Neural crest cell (in vitro differentiated cells): ENCODE measurements at places on chromosomes 1 and 21. TPM values are rescaled to one million over a fixed set of nuclear protein-coding genes. Genes with fewer than 3 reads are reported as not detected.

The PLA2G2A gene
- total RNA-seq = not detected in 2 replicates

GRCh38 chr1:210407207-210407886 is 78.6 kb downstream of the HHAT start:
- DNase-seq = peak; percentile 79

DNA sequence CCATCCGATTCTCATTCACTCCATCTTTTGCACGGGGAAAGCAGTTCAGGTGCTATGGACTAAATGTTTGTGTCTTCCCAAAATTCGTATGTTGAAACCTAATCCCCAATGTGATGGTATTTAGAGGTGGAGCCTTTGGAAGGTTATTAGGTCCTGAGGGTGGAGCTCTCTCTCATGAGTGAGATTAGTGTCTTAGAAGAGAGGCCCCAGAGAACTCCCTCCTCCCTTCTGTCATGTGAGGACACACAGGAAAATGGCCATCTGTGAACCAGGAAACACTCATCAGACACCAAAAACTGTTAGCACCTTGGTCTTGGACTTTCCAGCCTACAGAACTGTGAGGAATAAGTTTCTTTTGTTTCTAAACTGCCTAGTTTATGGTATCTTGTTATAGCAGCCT is 15.8 kb upstream of the CCDC190 start:
- DNase-seq = no peak

DNA sequence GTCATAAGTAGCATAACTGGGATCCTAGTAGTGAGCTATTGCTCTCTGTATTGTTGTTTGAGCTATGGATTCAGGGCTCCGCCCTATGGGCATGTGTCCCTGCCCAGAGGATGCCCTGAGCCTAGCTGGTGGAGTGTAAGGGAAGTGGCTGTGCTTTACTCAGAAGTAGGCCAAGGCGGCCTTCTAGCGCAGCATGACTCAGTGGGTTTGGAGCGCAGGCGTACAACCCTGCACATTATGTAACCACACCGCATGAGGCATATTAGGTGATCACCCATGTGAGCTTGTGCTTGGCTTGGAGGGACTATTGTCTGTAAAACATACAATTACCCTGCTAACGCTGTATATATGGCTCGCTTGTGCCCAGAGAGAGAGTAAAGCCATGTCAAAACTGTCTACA is 11.1 kb upstream of the UBE2U start:
- DNase-seq = no peak

The LENEP gene
- 1.9 and 2.5 TPM in 2 replicates for total RNA-seq

DNA sequence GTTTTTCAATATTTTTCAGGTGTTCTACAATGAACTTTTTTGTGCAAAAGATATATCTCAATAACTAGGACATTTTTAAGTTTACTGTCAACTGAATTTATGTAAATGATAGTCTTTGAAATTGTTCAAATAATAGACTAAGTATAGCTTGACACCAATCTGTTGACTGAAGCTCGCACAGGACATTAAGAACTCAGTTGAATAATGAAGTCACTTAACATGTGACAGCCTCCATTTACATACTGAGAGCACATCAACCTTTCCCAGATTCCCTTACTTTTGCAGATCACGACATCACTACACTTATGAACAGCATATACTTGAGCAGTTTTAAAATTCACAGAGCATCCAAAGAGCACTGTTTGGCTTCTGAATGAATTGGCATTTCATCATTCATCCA is 268.2 kb downstream of the LRRC7 start:
- DNase-seq = no peak

GRCh38 chr1:161089251-161089924 is at the start of gene NECTIN4:
Gene NECTIN4, minus strand, starts transcription at chr1:161089558. Its CDS starts 262 bp downstream, at chr1:161089296.
- DNase-seq = no peak

The DIP2A gene
- total RNA-seq = 57.8 and 61.2 TPM in 2 replicates

The IL20 gene
- total RNA-seq = not detected in 2 replicates

The ELF3 gene
- total RNA-seq = 0.19 and 0.55 TPM in 2 replicates

GRCh38 chr1:192951691-192952460 is 107.3 kb downstream of the UCHL5 start:
- DNase-seq = no peak
